ENCODE measurements at places on chromosomes 16 and 17.

DNA sequence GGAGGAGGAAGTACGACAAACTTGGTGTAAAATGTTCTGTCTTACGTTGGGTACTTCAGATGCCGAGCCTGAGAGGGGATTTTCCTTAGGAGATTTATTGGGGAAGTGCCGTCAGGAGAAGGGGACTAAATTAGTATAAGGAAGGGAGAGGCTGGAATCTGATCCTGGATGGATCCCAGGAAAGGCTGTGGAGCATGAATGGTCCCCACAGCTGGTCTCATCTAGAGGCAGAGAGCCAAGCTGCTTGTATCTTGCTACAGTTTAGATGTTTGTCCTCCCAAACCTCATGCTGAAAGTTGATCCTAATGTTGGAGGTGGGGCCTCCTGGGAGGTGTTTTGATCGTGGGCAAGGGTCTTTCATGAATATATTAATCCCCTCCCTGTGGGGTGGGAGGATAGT is 798.4 kb upstream of the EEF2KMT start:
- no peak for DNase-seq

- DNase-seq, result no peak
Measured at GRCh38 chr16:22336581-22336980, 37.8 kb downstream of the CDR2 start.

GRCh38 chr17:57766318-57766943 is 21.3 kb upstream of the CCDC182 start:
- no peak for DNase-seq

DNA sequence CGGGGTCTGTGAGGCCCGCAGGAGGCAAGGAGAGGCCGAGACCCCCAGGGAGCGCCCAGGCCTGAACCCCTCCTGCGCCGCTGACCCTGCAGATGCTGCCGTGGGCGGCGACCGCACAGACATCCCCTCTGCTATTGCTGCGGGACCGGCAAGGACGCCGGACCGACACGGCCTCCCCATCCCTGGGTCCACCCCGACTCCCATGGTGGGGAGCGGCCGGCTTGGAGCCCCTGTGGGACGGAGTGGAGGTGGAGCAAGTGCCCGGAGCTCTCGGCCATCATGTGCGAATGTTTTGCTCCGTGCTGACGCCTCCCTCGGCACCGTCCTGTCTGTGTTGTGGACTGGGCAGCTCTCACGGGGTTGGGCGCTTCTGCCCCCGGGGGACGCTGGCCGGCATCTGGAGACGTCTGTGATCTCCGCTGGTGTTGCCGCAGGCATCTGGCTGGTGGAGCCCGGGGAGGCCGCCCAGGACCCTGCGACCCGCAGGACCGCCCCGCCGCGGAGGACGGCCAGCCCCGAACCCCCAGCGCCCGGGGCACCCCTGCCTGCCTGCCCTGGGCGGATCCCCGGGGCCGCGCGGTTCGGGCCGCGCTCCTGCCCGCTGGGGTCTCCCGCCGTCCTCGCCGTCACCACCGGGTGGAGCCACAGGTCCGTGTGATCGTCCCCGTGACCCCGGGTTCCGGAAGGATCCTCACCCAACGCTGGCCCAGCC is 12.8 kb upstream of the GNG13 start:
- peak; percentile 24 for DNase-seq

DNA sequence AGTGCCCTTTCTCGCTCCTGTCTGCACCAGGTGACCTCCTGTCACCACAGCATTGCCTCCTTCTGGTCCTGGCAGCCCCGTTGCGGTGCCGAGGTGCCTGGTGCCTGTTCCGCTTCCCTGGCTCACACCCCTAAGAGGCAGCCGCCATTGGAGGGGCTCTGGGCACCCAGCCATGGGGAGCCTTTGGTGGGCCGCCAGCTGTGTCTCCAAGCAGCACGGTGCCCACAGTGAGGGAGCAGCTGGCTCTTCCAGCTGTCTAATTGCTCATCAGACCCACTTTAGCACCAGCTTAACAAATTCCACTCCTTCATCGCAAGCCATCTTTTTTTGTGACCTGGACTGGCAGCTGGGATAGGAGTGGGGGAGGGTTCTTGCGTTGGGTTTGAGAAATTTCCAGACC is 276.1 kb downstream of the SNX29 start:
- DNase-seq, result no peak

DNA sequence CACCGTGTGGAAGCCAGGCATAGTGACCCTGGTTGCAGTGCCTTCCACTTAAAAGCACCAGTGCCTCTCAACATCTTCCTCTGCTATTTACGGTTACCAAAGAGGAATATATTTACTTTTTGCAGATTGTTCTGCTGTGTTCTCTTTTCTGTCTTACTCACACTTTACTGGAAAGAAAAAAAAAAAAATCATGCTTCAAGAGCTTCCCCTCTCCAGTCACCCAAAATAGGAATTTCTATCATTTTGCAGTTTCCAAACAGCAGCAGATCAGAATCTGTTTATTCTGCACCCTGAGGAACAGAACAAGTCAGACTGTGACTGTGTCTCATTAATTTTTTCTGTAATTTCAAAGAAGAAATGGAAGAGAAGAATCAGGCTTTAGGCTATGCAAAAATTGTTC is 96.1 kb downstream of the KCNJ2 start:
- no peak for DNase-seq

DNA sequence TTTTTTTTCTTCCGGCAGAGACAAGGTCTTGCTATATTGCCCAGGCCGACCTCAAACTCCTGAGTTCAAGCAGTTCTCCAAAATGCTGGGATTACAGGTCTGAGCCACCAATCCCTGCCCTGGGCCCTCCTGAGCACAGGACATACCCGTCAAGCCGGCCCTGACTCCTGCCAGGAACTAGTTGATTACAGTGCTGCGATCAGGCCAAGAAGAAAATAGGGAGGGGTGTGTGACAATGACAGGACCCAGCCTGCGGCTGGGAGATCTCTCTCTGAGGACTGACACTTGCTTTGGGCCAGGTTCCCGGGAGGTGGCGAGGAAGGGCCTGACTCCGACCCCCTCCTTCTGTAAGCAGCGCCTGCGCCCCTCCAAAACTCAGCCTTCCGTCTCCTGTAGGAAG is 276.6 kb downstream of the MRTFB start:
- DNase-seq, result no peak

DNA sequence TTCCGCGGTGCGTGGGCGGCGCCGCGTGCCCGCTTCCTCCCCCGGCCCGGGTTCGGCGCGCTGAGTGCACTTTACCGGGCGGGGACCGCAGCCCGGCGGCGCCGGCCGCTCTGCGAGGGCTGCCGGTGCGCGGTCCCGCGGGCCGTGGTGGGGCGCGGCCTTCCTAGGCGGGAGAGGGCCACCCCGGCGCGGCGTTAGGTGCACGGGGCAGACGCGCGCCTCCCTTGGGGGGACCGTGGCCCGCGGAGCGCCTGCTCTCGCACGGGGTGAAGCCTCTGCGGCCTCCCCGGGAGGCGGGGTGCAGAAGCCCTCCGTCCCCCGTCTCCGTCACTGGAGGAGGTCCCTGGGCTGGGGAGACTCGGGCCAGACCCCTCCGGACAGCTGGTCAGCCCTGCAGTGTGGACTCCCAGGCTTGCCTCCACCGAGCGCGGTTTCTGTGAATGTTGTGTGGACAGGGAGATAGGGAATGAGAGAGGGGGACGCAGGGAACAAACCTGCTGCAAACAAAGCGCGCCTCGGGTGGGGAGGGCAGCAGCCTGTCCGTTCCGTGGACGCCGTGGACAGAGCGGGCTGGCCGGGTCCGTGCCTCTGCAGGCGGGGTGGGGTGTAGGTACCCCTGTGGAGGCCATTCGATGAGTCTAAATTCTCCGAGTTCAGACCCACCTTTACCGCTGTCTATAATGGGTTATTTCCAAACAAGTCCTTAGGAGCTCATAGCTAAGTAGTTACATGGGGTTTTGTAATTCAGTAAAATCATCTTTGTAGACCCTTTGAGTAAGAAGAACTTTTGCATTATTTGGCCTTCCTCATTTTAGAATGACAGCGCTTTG is 721 bp downstream of the TBCD start:
- no peak for DNase-seq

DNA sequence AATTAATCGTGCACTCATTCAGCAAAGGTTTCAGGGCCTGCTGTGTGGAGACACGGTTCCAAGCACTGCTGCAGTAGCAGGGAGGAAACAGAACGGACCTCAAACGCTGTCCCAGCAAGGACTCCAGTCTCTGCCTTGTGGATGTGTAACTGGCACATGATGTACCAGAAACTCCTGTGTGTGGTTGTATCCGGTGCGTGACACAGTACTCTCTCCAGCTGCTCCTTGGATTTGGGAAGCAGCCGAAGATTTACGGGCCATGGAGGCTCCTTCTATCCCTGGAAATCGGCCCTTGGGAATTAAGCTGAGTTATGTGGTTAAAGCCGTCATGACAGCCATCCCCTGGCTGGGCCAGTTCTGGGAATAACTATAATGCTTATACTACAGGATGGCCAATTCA is 8.5 kb upstream of the ANKRD11 start:
- DNase-seq, result no peak

DNA sequence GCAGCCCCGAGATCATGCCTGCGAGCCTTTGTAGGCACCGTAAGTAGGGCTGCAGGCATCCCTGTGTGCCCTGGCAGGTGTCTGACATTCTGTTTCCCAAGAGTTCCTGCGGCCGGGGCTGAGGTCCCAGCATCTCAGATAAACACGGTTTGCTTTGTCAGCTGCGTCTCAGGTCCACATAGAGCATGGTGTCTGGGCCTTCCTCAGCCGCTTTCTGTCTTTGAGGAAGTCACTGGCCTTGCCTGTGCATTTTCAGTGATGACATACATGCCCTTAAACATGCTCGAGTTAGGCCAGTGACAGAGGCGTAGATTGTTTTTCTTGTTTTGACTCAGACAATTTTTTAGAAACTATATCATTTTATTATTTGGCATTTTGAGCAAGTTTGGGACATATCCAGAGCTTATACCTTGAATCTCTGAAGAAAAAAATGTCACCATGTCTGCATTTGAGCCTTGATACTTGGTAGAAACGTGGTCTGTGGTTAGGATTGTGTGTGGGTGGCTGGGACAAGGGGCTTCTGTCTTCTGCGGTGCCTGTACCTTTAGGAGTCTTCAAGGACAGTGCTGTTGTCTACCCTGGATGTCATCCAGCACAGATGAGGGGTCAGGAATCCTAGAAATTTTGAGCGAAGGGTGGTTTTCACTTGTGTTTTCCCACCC is 105.8 kb downstream of the SNX29 start:
- no peak for DNase-seq

GRCh38 chr17:29124135-29124924 is 55.9 kb downstream of the MYO18A start:
- DNase-seq, result peak; percentile 75

DNA sequence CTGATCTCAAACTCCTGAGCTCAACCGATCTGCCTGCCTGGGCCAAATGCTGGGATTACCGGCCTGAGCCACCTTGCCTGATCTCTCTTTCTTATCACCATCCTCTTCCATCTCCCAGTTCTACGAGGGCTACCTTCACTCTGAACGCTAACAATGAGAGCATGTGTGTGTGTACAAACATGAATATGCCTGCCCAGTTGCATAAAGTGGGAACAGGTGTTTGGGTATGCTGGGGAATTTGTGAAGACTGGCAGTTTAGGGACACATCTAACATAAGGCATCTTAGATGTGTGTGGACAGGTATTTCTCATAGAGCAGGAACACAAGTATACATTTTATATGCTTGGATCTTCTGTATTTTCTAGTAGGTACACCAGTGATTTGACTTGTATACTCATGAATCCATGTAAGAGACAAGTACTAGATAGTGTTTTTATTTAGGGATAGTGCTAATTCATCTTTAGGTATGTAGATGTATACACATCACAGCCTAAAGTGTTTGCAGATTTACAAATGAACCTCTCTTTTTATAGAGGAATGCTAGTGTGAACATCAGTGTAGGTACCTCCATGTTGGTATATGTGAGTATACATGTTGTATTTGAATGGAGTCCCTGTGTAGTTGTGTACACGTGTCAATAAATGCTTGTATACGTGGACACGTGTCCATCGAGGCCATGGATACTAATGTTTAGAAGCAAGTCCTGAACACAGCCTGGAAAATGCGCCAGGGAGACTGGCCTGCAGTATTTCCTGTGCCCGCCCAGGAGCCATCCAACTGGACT is 1.2 kb upstream of the DLX4 start:
- no peak for DNase-seq

- DNase-seq, result no peak
Measured at GRCh38 chr16:88453611-88454522, 787 bp downstream of the ZFPM1 start.

- no peak for DNase-seq
Measured at GRCh38 chr17:12815642-12816141, 26.4 kb downstream of the ARHGAP44 start.

DNA sequence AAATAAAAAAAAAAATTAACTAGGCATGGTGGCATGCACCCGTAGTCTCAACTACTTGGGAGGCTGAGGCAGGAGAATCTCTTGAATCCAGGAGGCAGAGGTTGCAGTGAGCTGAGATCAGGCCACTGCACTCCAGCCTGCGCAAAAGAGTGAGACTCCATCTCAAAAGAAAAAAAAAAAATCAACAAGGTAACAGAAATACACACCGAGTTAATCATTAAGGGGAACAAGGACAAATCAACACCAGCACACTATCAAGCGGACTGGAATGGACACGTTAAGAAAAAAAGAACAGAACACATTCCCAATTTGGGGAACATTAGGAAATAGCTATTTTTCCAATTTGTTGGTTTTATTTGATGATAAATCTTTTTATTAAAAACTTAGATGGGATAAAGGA is 28.4 kb upstream of the GLG1 start:
- no peak for DNase-seq

GRCh38 chr17:27529230-27529796 is 73.1 kb downstream of the KSR1 start:
- peak; percentile 64 for DNase-seq

GRCh38 chr17:33243732-33244131 is 49.4 kb downstream of the ASIC2 start:
- no peak for DNase-seq

DNA sequence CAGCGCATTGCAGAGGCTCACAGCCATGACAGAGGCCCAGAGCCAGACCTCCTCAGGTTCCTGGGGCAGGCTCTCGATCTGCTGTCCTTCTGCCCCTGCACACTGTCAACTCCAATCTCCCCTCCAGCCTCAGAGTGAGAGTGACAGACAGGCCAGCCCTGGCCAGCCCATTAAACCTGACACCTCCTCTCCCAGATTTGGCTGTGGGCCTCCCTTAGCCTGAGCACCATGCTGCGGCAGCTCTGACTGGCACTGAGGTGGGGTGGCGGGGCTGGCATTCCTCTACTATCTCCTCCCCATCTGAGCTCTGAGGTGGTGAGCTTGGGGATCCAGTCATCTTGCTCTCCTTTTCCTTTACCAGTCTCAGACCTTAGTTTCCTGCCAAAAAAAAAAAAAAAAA is 15.5 kb upstream of the C1QL1 start:
- DNase-seq, result no peak

DNA sequence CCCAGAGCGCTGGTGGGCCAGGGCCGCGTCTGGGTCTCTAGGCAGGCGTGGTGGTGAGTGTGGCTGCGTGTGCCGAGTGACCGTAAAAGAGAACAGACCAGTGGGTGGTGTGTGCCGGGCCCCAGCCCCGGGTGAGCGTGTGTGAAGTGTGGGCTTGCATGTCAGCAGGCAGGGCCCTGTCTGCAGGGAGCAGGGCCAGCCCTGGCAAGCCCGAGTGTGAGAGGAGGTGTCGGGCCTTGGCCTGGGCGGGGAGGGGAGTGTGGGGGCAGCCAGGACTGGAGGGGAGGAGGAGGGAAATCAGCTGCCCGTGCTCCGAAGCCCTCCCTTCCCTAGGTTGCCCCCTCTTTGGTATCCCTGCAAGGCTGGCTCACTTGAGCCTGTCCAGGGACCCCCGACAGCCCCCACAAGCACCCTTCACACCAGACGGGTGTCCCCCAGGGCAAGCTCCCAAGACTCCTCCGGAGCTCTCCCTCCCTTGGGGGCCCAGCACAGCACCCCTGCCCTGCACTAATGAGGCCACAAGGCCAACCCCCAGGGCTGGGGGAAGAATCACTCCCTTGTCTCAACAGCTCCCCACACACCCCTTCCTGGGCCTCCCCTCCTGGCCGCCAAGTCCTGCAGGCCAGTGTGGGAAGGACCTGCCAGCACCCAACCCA is 1.9 kb downstream of the USH1G start:
- no peak for DNase-seq
